Central memory CD8-positive, alpha-beta T cell (primary cell): ENCODE measurements at places on chromosomes 7 and 10.

DNA sequence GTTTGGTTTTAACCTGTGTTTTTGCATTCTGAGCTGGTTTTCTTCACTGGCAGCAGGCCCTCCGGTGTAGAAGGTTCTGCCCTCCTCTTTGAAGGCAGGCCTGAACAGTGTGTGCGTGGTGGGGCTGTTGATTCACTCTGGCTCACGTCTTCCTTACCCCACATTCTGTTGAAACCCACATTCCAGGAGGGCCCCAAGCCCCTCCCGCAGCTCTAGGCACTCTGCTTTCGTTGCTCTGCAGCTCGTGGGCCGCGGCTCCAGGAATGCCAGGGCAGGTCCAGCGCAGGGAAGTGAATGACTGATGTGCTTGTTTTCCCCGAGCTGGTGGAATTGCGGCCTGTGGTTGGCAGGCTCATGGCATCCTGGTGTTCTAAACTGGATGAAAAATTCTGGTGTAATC is 49.0 kb downstream of the HTRA1 start:
- no peak for DNase-seq

- DNase-seq = no peak
These were observed 92.8 kb downstream of the VIPR2 start for GRCh38 chr7:159051916-159052315.

DNA sequence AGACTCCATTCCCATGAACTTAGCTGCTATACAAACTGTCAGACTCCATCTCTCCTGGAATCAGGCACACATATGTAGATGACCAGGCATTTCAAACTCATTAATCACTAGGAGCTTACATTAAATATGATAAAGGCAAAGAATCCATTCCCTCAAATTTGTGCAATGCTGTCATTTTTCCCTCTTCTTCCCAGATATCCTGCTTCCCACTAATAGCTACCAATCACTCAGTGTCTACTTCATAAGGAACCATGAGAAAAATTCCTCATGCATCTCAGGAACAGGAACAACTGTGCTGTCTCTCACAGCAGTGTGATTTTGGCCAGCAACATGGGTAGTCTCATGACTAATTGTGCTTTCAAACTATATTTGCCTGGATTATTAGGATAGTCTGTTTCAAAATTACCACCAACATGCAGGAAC is 133.9 kb downstream of the DKK1 start:
- DNase-seq = no peak

- DNase-seq = no peak
These were observed 2.4 kb downstream of the HOXA3 start for GRCh38 chr7:27149842-27150567.

GRCh38 chr7:152987656-152988055 is 228.1 kb downstream of the ACTR3B start:
- no peak for DNase-seq

- no peak for DNase-seq
These were observed 2.8 kb upstream of the VDAC2 start for GRCh38 chr10:75207857-75208144.

DNA sequence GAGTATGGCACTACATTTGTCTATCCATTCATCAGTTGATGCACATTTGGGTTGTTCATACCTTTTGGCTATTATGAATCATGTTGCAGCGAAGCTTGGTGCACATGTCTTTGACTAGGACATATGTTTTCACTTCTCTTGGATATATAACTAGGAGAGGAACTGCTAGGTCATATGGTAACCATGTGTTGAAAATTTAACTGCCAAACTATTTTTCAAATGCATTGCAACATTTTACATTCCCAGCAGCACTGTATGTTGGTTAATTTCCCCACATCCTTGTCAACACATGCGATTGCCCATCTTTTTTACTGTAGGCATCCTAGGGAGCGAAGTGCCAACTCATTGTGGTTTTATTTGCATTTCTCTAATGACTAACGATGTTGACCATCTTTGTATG is 183.4 kb downstream of the PRKCQ start:
- DNase-seq = no peak

- DNase-seq = peak; percentile 33
These were observed at the start of gene TMEM140 for GRCh38 chr7:135147899-135148721. Gene TMEM140, plus strand, starts transcription at chr7:135148072. Its CDS starts 16,370 bp downstream, at chr7:135164442.

GRCh38 chr7:141268614-141269013 is 194.8 kb downstream of the TMEM178B start:
- no peak for DNase-seq

DNA sequence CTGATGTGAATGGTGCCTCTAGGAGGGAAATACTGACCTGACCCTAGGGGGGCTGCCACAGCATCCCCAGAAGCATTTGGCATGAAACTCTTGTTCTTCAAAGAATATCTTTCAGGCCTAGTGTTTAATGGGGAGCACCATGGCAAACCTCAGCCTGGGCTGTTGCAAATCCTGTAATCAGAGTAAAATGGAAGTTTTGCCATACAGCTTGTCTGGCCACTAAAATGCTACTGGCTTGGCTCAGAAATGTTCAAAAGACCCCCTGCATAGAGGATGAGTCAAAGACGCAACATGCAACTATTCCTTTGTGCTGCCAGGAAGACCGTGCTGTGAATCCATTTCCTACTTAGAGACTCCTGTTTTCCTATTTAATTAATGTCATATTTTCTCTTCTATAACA is 26.7 kb downstream of the HECW1 start:
- no peak for DNase-seq

DNA sequence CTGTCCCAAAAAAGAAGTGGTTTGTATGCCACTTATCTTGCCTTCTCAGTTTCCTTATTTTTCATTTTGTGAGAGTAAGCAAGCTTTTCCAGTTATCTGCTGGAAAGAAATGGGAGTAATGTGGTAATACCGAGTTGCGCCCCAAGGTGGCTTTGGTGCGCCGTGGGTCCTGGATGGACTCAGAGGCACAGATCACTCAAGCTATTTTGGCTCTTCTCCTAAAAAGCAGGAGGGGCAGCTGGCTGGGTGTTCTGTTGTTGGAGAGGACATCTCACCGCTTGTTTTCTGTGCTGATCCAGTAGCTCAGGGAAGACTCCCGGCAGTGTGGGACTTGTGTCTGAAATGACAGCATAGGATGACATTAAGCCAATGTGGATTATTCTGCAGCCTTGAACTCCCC is 16.4 kb downstream of the PRKRIP1 start:
- no peak for DNase-seq

- DNase-seq = no peak
These were observed 4.8 kb upstream of the CALHM1 start for GRCh38 chr10:103463499-103463898.
